EH (cell line): ENCODE measurements at places on chromosomes 4 and X.

- DNase-seq, result no peak
These were observed 53.0 kb upstream of the RASSF6 start for GRCh38 chr4:73673286-73673685.

DNA sequence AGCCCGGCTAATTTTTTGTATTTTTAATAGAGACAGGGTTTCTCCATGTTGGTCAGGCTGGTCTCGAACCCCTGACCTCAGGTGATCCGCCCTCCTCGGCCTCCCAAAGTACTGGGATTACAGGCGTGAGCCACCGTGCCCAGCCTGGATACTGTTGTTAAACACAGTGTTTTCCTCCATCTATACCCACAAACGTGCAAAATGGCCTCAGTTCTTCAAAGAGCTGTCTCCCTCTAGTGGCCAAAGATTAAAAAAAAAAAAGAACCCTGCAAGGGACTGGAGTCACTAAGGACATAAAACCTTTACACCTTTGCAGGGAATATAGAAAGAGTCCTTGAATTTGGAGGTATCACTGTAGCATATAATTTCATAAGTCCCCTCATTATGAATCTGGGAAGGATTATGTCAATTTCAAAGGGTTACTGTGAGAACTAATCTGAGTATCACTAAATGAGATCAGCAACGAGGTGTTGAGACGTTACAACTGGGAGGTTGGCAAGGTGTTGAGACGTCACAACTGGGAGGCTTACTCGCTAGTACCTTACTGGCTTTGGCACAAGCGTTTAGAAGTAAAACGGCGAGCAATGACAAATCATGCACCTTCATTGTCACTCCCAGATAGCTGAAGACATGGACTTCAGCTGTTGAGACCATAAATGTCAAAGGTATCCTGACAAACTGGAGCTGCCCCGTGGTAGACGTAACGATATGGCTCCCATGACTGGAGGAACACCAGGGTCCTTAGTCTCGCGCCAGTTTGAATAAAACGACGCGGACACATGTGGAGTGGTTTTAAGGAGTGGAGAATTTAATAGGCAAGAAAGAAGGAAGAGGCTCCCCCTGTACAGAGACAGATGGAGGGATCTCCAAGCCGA lies 33.4 kb upstream of the ENPP6 start:
- peak; percentile 59 for DNase-seq

DNA sequence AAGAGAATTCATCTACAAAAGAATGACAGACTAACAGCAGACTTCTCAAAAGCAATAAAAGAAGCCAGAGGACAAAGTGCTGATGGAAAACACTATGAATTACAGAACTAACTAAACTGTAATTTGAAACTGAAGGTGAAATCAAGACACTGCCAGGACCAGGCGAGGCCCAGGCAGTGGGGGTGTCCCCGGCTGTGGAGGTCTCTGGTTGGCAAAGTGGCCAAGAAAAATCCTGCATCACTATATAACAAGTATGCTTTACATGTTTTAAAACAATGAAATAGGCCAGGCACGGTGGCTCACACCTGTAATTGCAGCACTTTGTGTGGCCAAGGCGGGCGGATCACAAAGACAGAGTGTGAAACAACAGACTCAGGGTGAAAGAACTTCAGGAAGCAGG lies 32.9 kb downstream of the CHM start:
- no peak for DNase-seq

DNA sequence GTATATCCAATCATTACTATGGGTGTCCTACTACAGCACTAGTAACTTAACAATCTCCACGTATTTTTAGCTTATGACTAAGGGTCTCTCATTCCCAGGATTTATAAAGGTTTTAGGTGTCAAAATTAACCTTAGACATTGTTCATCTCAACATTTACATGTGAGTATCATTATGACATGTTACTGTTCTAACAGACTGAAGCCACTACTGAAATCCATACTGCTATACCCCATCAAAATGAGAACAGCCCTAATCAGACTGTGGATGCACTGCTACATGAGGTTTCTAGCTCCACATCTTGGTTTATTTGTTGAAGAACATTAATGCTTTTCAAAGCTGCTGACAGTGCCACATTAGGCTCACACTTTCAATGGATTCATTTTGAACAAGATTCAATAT lies 35.6 kb upstream of the TXK start:
- no peak for DNase-seq

- no peak for DNase-seq
These were observed 267.1 kb upstream of the ETNPPL start for GRCh38 chr4:109029987-109030386.

- peak; percentile 44 for DNase-seq
These were observed 2.7 kb downstream of the FAT4 start for GRCh38 chr4:125317525-125317877.

GRCh38 chr4:95304898-95305297 lies 243.9 kb downstream of the UNC5C start:
- DNase-seq, result no peak

GRCh38 chrX:106220177-106220576 lies 52.1 kb downstream of the PWWP3B start:
- no peak for DNase-seq

GRCh38 chr4:11418610-11419009 lies 10.1 kb downstream of the HS3ST1 start:
- DNase-seq, result no peak

DNA sequence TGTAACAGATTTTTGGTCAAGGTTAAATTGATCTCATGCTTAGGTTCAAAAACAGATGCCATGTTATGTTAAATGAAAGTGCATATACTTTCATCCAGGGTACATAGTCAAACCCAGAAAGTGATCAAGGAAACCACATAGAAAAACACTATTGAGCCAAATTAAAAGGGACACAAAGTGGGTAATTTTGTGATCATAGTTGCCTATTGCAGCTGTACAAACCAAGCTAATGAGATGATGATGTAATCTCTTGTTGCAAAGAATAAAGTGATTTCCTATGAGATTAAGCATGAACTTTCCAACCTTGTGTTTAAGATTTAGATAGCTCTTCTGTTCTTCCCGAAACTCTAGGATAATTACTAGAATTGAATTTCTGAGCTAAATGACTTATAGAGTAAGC lies 20.2 kb upstream of the LIMCH1 start:
- DNase-seq, result peak; percentile 25

GRCh38 chr4:38343608-38344007 lies 320.4 kb upstream of the KLF3 start:
- no peak for DNase-seq

GRCh38 chr4:99411041-99411440 lies 24.1 kb downstream of the ADH7 start:
- DNase-seq, result no peak

GRCh38 chr4:5365071-5366008 lies 314.1 kb downstream of the STK32B start:
- peak; percentile 100 for DNase-seq

DNA sequence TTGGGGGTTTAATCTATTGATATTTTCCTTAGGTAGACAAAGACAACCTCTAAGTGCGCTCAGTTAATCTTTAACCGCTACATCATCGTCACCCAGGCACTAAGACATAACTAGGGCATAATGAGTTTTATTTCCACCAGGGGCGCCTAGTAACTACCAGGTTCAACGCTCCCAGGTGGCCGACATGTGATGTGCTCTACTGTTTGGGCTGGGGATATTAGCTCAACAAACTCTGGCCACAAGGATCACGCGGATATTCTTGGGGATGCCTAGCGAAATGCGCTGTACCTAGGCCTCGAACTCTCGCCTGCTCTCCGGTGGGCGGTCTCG lies 915 bp upstream of the RAB33B start:
- no peak for DNase-seq

GRCh38 chrX:96707804-96708203 lies 23.2 kb downstream of the DIAPH2 start:
- peak; percentile 21 for DNase-seq

DNA sequence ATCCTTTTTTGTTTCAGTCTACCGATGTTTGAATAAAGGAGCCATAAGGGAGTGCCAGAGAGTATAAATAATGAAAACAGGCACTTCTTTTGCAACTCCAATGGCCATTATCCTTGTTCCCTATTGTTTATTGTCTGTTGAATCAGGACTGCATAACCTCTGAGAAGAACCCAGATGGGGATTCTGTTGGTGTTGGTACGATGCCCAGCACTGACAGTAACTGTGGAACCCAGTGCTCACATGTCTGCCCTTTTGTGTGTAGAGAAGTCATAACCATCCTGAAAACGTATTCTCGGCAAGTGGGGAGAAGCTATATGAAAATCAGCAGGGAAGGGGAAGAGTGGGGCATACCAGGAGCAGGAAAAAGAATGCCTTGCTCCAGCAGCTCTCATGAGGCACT lies 195.1 kb upstream of the EDNRA start:
- peak; percentile 56 for DNase-seq

- no peak for DNase-seq
These were observed 86.8 kb downstream of the PDGFRA start for GRCh38 chr4:54315561-54316538.

DNA sequence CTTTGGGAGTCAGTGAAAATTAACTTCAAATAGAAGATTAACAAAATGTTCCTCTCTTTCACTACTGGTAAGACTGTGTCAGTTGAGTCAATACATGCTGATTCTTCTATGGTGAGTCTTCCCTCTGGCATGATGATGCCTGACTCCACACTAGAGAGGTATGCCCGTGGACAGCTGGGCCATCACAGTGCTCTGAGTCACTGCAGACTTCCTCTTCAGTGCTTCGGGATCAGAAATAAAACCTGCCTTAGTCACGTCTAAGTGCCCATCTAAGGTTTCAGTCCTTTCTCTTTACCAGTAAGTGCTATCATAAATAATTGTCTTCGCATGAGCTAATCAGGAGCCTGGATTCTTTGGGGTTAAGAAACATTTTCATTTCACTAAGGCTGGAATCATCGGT lies 1.6 kb upstream of the ASB5 start:
- DNase-seq, result peak; percentile 100

DNA sequence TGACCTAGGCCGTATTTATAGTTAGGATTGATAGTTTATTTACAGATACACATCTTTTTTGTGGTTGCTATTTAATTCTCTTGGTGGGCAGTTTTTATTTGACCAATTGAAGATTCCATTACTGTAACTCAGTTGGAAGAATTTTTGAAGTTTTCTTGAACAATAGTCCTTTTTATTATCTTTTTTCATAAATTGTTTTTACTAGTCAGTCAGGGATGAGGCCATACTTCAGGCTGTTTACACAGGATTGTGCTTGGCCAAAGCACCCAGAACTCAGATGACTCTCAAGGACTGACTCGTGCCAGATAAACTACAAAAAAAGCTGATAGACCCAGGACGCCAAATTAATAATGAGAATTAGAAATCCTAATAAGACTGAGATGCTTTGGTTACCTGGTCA lies 7.0 kb downstream of the HERC3 start:
- DNase-seq, result peak; percentile 76

DNA sequence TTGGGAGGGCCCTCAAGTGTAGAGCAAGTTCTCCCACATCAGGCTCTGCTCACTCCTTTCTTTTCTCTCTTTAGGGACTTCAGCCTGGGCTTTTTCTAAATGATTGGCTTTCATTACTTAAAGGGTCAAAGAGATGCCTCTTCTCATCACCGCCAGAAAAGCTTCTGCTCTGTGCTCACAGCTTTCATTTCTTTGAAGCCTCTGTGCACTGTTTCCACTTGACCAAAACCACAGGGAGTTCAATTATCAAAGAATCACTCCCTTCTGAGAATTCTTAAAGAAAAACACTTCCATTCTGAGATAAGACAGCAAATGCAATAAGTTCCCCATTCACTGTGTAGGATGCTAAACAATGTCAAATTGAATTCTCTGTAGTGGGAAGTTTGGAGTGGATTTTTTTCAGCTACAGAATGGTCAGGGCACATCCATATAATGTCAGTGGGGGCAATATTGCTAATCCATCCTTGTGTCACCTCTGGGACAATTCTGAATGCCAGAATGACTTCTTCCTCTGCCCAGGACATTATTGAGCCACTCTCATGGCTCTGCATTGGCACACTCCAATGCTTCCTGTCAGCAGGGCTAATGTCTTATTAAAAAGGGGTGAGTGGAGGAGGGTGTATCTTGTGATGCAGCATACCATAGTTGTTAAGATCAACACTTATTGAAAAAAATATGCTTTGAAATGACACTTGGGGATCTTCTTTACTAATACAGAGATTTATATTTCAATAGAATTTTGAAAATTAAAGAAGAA lies 217.6 kb downstream of the SNCA start:
- DNase-seq, result no peak

- peak; percentile 92 for DNase-seq
These were observed 66.6 kb downstream of the METTL14 start for GRCh38 chr4:118751629-118752323.

DNA sequence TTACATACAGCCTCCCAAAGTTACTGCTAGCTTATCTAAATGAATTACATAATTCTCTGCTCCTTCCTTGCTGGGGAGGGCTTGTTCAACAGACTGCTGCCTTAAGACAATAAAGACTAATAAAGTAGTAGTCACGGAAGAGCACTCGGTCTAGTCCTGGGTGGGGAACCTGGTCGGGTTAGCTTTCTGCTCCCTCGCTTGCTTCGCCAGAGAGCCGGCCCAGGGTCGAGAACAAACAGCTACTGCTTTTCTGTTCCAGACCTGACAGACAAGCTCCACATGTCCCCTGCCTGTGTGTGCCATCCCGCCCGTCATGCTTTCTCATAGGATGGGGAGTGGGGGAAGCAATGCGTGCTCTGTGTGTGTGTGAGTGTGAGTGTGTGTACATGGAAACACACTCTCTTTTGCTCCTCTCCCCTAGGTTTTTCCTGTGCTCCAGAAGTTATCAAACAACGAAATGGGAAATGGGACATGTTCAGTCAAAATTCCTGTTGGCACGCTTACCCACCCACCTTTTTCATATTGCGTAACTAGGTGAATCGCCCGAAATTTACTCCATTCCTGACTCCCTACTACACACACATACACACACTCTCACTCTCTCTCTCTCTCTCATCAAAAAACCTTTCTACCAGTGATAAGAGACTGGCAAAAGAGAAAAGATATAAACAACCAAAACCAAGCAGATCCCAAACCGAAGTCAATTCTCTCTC lies 1.3 kb downstream of the NPY1R start:
- no peak for DNase-seq

DNA sequence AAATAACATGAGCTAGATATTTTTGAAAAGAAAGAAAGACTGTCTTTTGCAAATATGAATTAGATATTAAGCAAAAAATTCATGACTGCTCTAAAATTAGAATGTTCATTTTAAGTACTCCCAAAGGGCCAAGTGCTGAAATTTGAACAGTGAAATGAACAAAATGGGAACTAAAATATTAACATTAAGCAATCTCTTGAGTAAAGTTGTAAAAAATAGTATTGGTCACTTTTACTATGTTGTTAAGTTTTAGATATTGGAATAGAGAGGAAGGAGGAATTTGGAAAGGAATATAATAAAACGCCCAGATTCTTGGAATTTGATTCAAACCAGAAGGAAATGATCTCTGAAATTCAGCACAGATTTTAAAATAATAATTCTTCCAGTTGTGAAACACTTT lies 125.9 kb upstream of the ANK2 start:
- DNase-seq, result no peak

GRCh38 chr4:133623847-133624246 lies 474.8 kb downstream of the PCDH10 start:
- DNase-seq, result no peak

DNA sequence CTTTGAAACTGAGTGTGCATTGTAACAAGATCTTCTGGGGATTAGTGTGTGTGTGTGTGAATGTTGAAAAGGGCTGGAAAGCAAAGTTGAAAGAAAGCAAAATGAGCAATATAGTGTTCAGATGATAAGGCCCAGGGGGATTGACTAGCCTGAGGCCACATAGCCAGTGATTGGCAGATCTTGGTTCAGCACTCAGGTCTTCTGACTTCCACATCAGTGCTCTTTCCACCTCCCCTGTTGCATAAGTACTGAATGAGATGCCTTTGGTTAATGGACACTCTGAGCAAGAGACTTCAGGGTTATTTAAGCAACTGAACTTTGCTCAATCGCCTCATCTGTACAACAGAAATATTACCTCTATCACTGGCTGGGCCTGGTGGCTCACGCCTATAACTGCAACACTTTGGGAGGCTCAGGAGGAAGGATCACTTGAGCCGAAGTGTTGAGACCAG lies 120.4 kb downstream of the TMEM164 start:
- DNase-seq, result no peak
